ENCODE measurements at places on chromosomes 6 and 20.

DNA sequence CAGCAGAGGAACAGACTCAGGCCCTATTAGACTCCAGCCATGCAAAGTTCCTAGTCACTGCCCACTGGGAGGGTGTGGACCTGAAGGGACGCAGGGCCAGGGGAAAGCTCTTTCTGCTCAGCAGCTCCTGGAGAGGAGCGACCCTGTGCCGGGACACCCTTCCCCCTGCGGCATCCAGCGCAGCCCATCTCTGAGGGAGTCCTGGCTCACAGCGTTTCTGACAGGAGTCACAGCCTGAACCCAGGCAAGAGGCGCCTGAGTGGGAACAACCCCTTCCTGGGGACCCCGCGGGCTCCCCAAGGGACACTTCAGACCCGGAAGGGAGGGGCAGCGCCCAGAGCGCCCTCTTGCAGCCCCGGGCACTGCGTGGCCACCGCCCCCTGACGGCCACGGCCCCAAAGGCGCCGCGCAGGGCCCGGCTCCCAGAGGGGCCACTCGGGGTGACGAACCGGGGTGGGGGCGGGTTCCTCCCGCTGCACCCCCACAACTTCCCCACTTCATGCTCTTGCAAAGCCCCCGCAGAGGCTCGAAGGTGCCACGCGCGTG lies 862 bp downstream of the UCKL1 start:
- DNase-seq = peak; percentile 66

DNA sequence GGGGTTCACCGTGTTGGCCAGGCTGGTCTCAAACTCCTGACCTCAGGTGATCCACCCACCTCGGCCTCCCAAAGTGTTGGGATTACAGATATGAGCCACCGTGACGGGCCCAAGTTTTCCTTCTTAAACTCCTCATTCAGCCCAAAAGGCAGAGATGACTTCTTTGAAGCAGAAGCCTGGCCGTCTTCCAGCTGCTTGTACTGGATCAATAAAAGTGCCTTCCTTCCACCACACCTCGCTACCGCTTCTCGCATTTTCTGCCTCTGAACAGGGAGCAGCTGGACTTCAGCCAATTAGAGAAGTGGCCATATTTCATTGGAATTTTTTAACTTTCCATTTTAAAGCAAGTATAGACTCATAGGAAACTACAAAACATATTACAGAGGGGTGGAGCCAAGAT lies 241.1 kb downstream of the PREX1 start:
- DNase-seq = no peak

DNA sequence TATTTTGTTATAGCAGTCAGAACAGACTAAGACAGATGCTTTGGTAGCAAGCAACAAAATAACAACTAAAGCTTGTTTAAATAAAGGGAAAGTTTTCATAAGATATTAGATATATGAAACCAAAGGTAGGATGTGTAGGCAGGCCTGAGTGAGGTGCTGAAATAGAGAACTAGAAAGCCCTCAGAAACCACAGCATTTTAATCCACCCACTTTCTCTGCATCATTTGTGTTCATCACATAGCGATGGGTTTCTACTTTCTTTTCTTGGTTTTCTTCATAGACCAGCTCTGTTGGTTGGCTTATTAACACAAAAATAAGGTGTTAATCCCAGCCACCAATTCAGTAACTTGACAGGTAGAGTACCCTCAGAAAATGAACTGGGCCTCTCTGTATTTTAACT lies 58.6 kb downstream of the RPS12 start:
- no peak for DNase-seq

- DNase-seq = no peak
Measured at GRCh38 chr20:37886851-37887297, 16.1 kb upstream of the VSTM2L start.

DNA sequence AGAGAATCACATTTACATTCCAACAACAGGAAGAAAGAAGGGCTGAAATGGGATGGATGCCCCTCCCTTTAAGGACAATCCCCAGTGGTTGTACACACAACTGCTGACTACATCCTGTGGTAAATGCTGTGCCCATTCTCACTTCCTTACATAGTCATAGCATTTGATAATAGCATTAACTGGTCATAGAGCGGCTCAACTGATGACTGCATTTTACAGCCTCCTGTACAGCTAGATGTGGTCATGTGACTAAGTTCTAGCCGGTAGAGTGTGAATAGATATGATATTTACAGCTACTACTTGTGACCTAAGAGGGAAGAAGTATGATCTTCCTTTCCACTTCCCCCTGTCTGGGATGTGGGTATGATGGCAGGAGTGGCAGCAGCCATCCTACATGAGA lies 24.7 kb downstream of the KCNK17 start:
- no peak for DNase-seq

DNA sequence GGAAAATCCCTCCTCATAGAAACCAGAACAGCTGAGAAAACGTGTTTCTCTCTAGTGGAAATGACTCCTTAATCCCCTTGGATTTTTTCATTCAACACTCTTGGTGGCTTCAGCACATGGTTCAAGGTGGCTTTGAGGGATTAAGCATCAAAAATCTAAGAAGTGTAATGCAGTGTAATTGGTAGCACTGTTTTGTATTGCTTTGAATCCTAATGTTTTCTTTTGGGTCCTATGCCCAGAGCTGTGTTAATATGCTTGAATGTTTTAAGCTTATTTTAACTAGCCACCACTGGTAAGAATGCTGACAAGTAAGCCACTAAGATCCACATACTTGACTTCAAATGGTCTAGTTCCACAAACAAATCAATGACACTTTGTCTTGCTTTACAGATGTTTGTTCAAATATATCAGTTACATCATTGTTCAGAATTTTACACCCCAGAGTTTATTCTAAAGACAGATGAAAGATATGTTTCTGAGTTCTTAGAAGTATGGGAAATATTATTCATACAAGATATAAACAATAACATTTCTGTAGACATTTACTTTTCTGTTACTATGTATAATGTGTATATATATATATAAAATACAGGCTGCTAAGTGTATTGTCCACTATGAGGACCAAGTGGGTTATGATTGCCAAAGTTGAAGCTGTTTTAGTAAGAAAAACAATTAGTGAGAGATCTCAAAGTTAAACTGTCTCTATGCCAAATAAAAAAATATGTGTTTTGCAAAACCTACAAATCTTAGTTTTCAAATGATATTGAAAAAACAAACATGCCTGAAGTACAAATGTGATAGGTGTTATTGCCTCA lies 220.8 kb downstream of the OGFRL1 start:
- DNase-seq = no peak

GRCh38 chr20:52191916-52192718 lies 538 bp upstream of the ZFP64 start:
- DNase-seq = no peak

GRCh38 chr6:50128420-50129005 lies 78.8 kb upstream of the DEFB112 start:
- DNase-seq = no peak

DNA sequence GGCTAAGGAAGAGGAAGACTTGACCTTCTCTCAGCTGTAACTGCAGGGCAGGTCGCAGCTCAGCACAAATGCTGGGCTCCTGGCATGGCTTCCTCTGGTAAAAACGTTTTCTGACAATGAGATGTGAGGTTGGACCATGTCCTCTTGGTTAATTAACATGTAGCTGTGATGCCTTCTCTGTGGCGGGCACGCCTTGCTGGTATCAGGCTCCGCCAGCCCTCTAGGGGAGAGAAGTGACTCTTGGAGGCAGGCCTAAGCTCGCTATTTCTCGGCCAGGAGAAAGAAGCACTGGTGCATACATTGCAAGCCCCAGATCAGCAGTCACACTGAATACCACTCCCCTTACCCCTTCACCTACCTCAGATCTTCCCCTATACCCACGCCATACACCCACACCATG lies 65.0 kb downstream of the QRSL1 start:
- no peak for DNase-seq

DNA sequence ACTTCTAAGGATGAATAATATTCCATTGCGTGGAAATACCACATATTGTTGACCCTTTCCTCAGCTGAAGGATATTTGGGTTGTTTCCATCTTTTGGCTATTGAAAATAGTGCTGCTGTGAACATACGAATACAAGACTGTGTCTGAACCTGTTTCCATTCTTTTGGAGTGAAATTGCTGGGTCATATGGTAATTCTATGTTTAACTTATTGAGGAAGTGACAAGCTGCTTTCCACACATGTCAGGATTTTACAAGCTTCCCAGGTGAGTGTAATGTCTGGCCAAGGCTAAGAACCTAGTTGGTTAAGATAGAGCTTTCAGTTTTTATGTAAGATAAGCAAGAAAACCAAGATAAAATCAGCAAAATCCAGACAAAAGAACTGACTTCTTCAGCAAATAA lies 48.8 kb downstream of the PPP1R3G start:
- DNase-seq = no peak

GRCh38 chr6:46719099-46719498 lies 16.1 kb downstream of the PLA2G7 start:
- DNase-seq = no peak

GRCh38 chr6:166418691-166419143 lies 36.0 kb upstream of the MPC1 start:
- no peak for DNase-seq

- no peak for DNase-seq
Measured at GRCh38 chr6:4280707-4281106, 145.3 kb upstream of the ECI2 start.

DNA sequence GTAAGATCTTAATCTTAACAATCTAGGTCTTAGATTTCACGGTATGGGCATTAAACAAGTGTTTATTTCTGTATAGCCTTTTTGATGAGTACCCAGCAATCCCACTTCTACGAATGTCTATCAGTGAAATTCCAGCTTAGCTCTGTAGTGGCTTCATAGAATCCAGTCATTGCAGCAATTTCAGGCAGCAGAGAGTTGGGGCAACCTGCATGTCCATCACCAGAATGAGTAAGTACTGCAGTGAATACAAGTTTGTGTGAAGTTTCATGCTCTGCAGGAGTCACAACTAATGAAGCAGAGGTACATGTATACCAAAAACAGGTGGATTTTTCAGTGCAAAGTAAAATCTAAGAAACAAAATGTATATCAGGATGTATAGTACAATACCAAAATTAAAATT lies 151.7 kb downstream of the OR2B2 start:
- no peak for DNase-seq

DNA sequence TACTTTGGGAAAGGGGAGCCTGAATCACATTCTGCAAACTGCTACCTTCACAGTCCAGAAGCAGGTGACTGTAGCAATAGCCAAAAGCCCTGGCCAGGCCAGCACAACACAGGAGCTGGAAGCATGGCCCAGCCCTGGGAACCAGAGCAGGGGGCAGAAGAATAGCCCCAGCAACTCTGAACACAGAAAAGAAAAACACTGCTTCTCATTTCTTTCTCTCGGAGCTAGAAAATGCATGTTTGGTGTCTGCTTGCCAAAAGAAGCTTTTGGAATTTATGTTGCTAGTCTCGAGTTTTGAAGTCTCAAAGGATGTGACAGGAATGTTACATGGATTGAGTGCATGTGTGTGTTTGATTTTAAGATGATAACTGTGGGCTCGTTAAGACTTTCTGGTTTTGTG lies 79.8 kb upstream of the SCAF8 start:
- peak; percentile 29 for DNase-seq

DNA sequence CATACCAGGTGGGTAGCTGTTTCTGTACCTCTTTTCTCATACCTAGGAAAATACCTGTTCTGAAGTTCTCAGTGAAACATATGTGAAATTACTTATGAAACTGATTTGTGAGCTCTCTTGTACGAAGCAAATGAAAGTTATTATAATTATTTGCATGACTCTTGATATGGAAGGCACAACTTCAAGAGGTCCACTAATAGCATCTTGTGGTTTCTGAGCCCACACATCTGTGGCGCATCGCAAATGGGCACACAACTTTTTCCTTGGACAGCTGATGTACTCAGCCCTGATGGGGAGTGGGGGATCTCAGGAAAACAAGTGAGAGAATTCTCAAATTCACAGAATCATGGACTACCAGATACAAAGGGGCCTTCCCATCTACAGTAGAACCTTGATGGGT lies 432.3 kb downstream of the CD83 start:
- DNase-seq = no peak

GRCh38 chr6:11426571-11426970 lies 111.0 kb upstream of the TMEM170B start:
- DNase-seq = no peak

- DNase-seq = no peak
Measured at GRCh38 chr6:24997905-24998304, 62.1 kb upstream of the RIPOR2 start.

DNA sequence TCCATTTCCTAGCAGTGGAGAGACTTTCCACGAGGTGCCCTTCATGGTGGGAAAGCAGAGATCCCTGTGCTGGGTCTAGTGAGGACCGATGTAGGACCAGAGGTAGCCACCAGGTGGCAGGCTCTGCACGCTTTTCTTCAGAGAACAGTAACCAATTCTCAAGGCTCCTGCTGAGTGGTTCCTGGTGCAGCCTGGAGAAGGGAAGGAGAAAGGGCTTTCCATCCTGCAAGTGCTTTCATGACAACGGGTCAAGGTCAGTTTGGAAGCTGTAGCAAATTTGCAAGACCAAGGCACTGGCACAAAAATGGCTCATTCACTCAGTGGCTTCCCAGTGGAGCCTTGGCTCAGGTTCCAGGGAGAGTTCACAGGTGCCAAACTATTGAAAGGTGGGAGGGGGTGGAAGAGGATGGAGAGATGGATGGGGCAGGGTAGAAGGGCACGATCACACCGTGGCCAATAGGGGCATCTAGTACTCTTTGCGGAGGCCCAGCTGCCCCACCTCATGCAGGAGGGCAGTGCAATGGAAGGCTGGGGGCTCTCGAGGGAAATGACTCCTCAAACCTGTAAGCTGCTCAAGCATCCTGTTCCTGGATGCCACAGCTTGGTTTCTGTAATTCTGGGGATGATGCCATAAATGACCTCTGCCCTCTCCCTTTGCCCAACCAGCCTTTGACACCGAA lies 25.5 kb upstream of the KCNK16 start:
- DNase-seq = peak; percentile 32

GRCh38 chr6:148701375-148701774 lies 45.5 kb upstream of the UST start:
- no peak for DNase-seq

DNA sequence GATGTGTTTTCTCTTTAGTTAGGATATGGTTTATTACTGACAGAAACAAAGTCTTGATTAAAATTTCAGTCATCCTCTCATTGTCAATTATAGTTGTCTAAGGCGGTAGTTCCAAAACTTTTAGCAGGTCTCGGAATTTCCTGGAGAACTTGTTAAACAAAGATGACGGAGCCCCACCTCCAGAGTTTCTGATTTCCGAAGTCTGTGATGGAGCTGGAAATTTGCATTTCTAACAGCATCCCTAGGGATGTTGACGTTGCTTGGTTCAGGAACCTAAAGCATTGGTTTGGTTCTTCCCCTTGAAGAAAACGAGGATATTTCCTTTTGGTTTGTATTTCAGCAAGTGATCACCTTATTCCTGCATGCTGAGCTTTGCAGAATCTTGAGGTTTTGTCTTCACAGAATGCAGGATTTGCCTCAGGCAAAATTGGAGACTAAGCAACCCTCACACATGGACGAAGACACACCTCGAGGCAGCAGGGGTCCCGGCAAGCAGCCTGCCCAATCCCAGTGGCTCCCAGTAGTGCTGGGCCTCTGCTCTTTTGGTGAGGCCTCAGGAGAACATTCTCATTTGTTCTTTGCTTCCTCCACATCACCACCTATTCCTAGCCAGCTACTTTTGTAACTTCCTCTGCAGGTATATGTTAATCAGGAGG lies 187.1 kb upstream of the PHACTR1 start:
- DNase-seq = no peak

Data from right kidney (tissue), 9 donors.